ENCODE measurements at places on chromosomes 3 and 15.
A peak's percentile ranks its signal among the peaks of the same experiment; 100 is the strongest.

GRCh38 chr3:65439641-65440284 is 599.0 kb downstream of the MAGI1 start:
- DNase-seq = no peak

DNA sequence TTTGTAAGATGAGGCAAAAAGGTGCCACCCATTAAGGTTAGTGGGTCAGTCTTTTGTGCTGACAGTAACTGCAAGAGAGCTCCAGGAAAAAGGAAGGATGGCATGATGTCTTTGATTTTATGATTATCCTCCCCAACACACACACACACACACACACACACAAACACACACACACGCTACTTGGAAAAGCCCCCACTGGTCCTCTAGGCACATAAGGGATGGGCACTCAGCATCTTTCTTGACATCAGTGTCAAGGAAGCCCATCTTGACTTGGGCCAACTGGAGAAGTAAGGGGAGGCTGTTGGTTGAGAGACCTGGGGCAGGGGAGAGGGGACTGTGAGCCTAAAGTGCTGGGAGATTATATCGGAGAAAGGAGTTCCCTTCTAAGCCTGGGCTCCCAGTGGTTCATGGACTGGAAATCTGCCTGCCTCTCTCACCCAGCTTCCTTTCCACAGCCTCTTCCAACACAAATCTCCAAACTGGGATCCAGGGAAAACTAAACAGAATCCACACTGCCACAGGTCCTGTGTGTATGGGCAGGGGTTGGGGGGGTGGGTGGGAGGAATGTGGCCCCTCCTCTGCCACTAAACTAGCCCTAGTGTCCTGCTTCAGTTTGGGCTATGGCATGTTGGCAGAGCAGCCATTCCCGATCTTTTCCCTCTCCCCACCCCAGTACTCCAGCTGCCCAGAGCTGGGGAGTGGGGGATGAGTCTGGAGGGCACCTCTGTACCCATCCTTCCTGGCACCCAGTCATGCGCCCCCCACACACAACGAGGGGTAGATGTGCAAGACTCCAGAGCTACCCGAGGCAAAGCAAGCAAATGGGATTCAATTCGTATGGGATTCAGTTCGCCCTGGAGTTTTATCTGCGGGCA is 1.6 kb downstream of the AMOTL2 start:
- DNase-seq = no peak

- DNase-seq = no peak
Measured at GRCh38 chr15:79136434-79137046, 46.0 kb upstream of the RASGRF1 start.

DNA sequence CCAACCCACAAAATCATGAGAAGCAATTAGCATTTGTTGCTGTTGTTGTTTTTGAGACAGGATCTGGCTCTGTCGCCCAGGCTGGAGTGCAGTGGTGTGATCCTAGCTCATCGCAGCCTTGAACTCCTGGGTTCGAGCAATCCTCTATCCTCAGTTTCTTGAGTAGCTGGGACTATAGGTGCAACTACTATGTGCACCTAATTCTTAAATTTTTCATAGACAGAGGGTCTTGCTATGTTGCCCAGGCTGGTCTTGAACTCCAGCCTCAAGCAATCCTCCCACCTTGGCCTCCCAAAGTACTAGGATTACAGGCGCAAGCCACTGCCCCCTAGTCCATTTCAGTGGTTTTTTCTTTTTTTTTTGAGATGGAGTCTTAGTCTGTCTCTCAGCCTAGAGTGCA is 18.3 kb downstream of the PARP16 start:
- no peak for DNase-seq

DNA sequence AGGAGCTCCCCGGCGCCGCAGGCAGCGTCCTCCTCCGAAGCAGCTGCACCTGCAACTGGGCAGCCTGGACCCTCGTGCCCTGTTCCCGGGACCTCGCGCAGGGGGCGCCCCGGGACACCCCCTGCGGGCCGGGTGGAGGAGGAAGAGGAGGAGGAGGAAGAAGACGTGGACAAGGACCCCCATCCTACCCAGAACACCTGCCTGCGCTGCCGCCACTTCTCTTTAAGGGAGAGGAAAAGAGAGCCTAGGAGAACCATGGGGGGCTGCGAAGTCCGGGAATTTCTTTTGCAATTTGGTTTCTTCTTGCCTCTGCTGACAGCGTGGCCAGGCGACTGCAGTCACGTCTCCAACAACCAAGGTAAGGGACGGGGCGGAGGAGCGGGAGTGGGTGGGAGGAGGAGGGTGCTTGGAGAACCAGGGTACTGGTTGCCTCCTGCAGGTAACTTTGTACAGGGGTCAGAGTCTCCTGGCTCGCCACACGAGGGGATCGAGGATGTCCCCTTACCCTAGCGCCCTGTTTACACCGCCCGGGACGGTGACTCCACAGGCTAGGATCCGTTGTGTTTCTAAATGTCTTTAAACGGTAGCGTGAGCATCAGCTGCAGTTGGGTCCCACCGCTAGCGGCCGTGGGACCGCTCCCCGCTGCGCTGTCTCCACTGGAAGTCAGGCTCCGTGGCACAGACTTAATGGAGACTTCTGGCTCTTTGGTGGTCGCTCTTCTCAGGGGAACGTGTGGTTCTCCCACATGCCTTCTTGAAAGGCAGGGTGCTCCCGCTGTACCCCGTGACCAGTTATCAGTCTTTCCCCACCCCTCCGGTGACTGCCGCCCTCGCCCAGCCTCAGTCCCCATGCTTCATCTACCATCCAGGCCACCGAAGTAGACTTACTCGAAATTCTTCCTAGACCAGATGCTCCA is 515 bp downstream of the EPHA6 start:
- DNase-seq = no peak

GRCh38 chr3:117045143-117045542 is 335.6 kb downstream of the TUSC7 start:
- DNase-seq = no peak

GRCh38 chr15:48414015-48414414 is 82.8 kb downstream of the DUT start:
- DNase-seq = no peak

GRCh38 chr3:11159421-11159904 is 5.2 kb downstream of the HRH1 start:
- DNase-seq = no peak

DNA sequence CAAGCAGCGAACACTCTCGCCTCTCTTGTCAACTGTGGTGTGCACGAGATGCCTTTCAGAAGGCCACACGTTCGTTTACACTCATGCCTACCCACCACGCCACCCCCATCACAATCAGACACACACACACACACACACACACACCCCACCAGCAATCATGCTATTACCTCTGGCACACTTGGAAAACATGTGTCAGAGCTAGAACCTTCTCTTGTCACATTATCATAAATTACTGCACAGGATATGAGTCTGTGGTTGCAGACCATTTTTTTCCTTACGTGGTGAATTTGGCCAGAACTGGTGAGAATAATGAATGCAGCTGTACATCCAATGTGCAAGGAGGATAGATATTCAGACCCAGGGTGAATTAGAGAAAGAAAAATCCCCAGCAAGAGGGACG is 52.4 kb downstream of the TRIM69 start:
- DNase-seq = peak; percentile 75

DNA sequence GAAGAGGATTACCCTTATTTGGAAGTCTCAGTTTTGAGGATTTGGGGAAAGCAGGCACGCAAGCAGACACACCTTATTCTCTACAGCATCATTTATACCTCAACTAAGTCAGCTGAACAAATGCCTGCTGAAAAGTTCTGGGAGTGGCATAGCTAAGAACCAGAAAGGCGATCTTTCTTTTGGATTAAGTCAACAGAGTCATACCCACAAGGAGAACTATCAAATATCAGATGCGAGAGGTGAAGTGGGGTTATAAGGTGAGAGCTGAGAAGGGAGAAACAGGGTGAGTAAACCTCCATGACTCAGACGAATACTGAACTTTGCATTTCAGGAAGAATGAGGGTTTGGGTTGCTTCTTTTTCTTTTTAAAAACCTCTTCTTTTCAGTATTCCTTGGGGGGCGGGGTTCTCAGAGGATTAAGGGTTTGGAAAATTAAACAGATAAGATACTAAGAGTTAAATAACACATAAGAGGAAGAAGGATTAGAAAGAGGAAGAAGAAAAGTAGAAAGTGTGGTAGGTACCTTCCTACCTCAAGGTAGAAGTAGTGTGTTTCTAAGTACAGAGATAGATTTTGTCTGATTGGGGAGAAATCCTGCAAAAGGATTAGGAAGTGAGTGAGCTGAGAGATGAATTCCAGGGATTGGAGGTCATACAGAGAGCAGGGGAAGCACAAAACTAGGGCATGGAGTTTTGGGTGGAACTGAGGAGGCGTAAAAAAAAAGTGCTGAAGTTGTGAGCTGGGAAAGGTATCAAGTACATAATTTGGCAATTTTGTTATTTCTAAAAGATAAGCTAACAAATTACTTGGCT is 41.3 kb upstream of the ICE2 start:
- DNase-seq = peak; percentile 66

DNA sequence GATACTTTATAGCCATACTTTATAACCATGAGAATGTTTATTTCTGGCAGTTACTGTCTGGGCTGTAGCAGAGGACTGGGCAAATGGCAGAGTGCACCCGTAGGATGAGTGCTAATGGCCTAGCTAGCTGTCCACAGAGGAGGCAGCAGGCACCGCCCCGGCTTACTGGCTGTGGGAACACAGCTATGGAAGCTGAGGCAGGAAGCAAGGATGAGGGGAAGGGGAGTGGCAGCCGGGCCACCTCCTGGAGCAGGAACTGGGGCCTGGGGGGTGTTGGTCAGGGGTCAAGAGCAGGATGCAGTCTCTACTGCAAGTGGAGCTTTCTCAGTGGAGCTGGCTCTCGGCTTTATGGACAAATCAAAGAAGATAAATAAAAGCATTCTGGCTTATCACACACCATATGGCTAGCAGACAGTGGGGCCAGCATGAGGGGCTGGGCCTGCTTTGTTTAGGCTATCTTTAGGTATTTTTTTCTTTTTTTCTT is 316.8 kb upstream of the CTDSPL start:
- no peak for DNase-seq

DNA sequence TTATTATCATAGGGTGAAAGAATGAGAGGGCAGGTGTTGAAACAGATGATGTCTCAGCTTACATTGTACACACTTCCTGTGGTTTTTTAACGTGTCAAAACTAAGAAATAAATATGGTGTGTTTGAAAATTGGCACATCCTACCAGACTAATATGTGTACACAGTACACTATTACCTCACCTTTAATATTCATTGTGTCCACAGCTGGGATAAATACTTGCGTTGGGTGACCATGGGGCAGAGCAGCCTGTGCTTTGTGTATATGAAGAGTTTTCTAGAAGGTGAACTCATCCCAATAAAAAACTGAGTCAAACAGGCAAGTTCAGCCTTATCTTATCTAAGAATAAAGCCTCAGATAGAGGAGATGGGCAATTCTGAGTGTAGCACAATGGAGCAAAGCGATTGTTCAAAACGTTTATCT is 17.3 kb downstream of the SUCNR1 start:
- no peak for DNase-seq

DNA sequence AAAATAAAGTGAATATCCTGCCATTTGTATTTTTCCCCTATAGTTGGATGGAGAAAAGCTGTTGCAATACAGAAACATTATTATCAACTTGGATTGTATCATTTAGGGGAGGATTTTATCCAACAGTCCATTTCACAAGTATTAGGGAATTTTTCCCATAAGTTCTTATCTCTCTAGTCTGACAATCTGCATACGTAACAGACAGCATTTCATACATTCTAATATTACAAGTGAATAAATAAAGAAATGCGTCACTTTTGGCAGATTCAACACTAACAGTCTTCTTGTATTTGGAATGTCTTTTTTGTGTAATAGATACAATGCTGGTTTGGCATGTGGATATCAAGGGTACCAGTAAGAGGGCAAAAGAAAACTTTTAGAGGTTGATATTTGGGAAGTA is 795.3 kb upstream of the ARRDC4 start:
- DNase-seq = no peak

GRCh38 chr3:142028243-142028777 is 121.0 kb downstream of the TFDP2 start:
- DNase-seq = peak; percentile 84

DNA sequence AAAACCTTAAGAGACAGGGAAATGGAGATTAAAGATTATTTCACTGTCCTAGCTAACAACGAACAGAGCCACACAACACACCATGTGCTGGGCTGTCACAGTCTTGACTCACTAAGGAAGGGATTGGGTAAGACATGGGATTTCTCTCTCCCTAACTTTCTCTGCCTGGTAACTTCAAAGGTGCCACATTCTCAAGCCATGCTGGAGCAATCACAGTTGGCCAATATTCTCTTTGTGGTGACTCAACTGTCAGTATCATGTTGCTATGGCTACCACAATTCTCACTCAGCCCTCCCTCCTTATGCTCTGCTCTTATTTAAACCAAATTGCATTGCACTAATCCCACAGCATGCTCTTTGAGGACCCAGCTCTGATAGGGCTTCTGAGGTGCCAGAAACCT is 74.0 kb downstream of the OXNAD1 start:
- peak; percentile 71 for DNase-seq

- DNase-seq = no peak
Measured at GRCh38 chr3:135099734-135100355, 304.8 kb downstream of the EPHB1 start.

DNA sequence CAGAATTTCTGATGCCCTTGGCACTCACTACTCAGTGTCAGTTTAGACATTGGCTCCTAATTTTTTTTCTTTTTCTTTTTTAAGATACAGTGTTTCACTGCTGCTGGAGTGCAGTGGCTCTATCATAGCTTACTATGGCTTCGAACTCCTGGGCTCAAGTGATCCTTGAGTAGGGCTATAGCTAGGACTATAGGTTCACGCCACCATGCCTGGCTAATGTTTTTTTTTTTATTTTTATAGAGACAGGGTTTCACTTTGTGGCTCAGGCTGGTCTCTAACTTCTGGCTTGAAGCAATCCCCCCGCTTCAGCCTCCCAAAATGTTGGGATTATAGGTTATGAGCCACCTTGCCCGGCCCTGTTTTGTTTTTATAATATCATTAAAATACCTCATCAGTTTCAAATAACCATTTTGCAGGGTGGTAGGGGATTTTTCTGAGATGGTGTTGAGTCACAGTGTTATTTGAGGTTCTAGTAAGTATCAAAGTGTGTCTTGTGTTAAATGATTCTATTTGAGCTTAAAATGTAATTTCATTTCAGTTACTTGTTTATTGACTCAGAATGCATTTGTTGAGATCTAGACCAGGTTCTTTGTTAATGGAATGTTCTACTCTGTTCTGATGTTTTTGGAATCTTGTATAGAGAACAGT is 7.0 kb downstream of the FNDC3B start:
- DNase-seq = no peak

DNA sequence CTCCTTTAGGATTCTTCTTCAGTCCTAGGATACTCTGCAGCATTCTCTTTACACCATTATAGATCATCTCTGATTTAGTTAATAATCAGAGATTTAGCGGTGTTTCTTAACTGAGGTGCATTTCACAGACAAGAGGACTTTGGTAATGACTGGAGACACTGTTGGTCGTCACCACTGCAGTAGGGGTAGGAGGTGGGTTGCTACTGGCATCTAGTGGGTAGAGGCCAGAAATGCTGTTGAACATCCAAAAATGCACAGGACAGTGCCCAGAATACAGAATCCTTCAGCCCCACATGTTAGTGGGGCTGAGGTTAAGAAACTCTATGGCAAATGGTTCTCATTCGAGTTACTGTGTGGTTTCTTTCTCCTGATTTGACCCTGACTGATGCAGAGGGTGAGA is 80.4 kb upstream of the LMCD1 start:
- DNase-seq = no peak

GRCh38 chr15:38613085-38613484 is 48.5 kb upstream of the RASGRP1 start:
- DNase-seq = no peak

GRCh38 chr15:41949401-41950126 is 22.8 kb downstream of the EHD4 start:
- DNase-seq = no peak

Data from activated CD4-positive, alpha-beta T cell treated with anti-CD3 and anti-CD28 coated beads, Interleukin-2, amount 10 ng/mL, durations not matched to agents 24 days and 14 days (primary cell).